K562 (cell line): ENCODE measurements at places on chromosomes 5 and 9. TPM values are rescaled to one million over a fixed set of nuclear protein-coding genes. Genes with fewer than 3 reads are reported as not detected.

Gene ADRA1B
- not detected in 2 replicates for total RNA-seq

DNA sequence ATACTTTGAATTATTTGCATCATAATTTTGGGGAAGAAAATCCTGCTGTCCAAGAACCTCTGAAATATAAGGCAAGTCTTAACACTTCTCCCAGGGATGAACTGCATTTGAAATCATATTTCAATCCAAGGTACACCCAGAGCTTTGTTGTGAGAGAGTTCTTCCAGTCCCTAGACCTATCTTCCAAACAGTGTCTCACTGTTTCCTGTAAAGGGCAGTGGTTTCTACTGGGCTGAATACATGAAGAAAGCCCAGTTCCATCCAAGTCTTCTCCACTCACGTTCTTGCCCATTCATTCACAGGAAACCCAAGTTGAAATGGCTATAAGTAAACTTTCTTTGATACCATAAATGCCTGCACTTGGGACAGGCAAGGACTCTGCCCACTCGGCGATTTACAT, 108.3 kb upstream of the LHFPL2 start:
- no peak for DNase-seq
- no peak overlapping the region for H3K4me3 ChIP-seq
- H3K4me1 ChIP-seq: no peaks in the 10 kb centered on the region
- H3K27me3 ChIP-seq: no peaks in the 10 kb centered on the region; the same call in 2 of the 3 replicates
- no peak overlapping the region for H3K27ac ChIP-seq

GRCh38 chr9:122835313-122835731, 6.9 kb upstream of the PDCL start:
- H3K36me3 ChIP-seq: no peaks in the 10 kb centered on the region
- DNase-seq: no peak
- no peak overlapping the region for H3K27ac ChIP-seq
- no peaks in the 10 kb centered on the region; the same call in 2 of the 3 replicates for H3K4me1 ChIP-seq
- H3K27me3 ChIP-seq: no peaks in the 10 kb centered on the region
- no peak overlapping the region for H3K4me3 ChIP-seq

GRCh38 chr5:74850789-74851425, 15.3 kb downstream of the FAM169A start:
- no peaks in the 10 kb centered on the region for H3K4me1 ChIP-seq
- H3K27me3 ChIP-seq: peaks cover 8% of the 10 kb centered on the region; the same call in 1 of the 3 replicates
- H3K27ac ChIP-seq: no peak overlapping the region
- H3K4me3 ChIP-seq: no peak overlapping the region
- no peaks in the 10 kb centered on the region for H3K36me3 ChIP-seq

- no peak overlapping the region for H3K27ac ChIP-seq
- no peak for DNase-seq
- no peak overlapping the region for H3K4me3 ChIP-seq
- H3K4me1 ChIP-seq: no peaks in the 10 kb centered on the region; the same call in 2 of the 3 replicates
- no peaks in the 10 kb centered on the region for H3K36me3 ChIP-seq
- no peaks in the 10 kb centered on the region for H3K27me3 ChIP-seq
These were observed 216.9 kb downstream of the AUH start for GRCh38 chr9:91144769-91145168.

Gene ADAMTS12
- 0.11 TPM in 1 of 2 replicates, not detected in the other for total RNA-seq

- H3K4me1 ChIP-seq: no peaks in the 10 kb centered on the region
- H3K27me3 ChIP-seq: no peaks in the 10 kb centered on the region
- no peaks in the 10 kb centered on the region for H3K36me3 ChIP-seq
- no peak overlapping the region for H3K4me3 ChIP-seq
- no peak for DNase-seq
These were observed 190.8 kb upstream of the HAPLN1 start for GRCh38 chr5:83911367-83911919.

- no peak for DNase-seq
- H3K4me3 ChIP-seq: no peak overlapping the region
- H3K4me1 ChIP-seq: no peaks in the 10 kb centered on the region
These were observed 27.9 kb downstream of the COL5A1 start for GRCh38 chr9:134669399-134669955.

DNA sequence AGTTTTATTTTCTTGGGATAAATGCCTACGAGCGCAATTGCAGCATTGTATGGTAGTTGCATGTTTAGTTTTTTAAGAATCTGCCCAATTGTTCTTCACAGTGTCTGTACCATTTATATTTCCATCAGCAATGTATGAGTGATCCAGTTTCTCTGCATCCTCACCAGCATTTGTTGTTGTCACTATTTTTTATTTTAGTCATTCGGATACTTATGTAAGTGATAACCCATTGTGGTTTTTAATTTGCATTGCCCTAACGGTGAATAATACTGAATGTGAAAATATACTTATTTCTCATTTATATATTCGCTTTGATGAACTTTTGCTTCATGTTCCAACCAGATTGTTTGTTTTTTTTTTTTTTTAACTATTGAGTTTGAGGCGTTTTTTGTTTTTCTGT, 33.7 kb upstream of the PWWP2A start:
- no peak overlapping the region for H3K27ac ChIP-seq
- no peaks in the 10 kb centered on the region for H3K4me1 ChIP-seq
- H3K27me3 ChIP-seq: peaks cover 14% of the 10 kb centered on the region
- no peaks in the 10 kb centered on the region for H3K36me3 ChIP-seq

Gene FSTL4
- not detected in 2 replicates for total RNA-seq

Gene DEPDC1B
- 41.6 and 43.2 TPM in 2 replicates for total RNA-seq
